ENCODE measurements at places on chromosomes 1 and 21.

DNA sequence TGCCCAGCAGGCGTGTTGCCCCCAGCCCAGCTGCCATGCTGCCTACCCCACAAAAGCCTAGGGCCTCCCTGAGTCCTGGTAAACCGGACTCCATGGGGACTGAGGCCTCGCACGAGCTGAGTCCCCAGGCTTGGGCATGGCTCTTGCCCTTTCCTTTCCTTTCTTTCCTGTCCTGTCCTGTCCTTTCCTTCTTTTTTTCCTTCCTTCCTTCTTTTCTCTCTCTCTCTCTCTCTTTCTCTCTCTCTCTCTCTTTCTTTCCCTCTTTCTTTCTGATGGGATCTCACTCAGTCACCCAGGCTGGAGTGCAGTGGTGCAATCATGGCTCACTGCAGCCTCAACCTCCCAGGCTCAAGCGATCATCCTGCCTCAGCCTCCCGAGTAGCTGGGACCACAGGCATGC is 104.4 kb downstream of the SPSB1 start:
- no peak for DNase-seq

DNA sequence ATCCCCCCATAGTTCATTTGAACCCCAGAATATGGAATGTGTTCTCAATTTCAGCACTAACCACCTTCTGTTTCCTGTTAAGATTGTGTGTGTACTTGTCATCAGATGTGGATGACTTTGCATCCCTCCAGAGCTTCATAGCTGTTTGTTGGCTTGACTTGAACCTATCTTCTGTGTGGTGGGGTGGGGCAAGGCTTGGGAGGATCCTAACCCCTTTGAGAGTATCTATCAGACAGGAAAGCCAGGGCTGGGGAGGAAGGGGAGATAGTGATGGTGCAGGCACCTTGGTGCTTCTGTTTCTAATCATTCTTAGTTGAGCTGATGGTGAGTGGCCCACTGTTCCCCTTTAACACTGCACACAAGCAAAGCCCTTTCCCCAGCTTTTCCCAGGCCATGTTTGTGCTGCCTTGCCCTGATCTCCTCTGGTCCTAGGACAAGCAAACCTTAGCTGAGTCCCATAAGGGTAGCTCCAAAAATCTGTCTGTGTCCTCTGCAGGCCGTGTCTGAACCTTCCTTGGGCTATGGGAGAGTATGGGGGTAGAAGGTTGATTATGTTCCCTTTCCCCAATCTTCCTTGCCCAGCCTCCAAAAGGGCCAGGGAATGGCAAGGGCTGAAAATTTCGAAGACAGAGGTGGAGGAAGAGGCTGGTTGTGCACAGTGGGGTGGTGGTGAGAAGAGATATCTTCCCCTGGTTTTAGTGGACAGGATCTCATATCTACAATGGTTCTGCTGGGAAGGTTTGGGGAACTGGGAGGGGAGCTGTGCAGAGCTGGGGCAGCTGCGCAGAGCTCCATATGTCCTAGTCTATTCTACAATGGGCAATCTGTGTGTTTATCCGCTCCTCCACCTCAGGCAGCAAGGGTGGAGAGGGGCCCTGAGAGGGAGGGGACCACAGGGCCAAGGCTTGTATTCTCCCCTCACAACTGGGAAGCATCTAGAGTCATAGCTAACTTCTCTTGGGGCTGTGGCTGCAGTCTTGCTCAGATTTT is 1.4 kb downstream of the NHLH1 start:
- DNase-seq, result no peak

DNA sequence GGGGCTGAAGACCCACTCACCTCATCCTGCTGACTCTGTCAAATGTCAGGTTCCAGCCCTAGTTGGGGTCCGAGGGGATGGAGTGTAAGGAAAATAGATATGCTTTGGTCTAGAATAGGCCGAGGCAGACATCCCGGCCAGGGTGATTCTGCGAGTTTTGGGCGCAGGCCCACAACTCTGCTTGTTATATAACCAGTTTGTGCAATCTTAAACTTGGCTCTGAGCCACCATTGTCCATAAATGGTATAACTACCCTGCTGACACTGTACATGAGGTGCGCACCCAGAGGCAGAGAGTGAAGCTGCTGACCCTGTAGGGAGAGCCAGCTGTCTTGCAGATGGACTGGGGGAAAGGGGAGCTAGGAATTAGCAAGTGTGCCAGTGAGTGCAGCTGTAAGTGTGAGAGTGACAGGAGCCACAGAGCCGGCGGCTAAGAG is 1388.8 kb downstream of the AMY1C start:
- DNase-seq, result peak; percentile 1

- DNase-seq, result peak; percentile 59
These were observed 738 bp upstream of the CDC42BPA start for GRCh38 chr1:227318853-227319607.

GRCh38 chr1:86537928-86538695 is 8.8 kb upstream of the CLCA4 start:
- DNase-seq, result no peak

GRCh38 chr21:33899199-33899598 is 16.4 kb downstream of the ATP5PO start:
- DNase-seq, result peak; percentile 31

DNA sequence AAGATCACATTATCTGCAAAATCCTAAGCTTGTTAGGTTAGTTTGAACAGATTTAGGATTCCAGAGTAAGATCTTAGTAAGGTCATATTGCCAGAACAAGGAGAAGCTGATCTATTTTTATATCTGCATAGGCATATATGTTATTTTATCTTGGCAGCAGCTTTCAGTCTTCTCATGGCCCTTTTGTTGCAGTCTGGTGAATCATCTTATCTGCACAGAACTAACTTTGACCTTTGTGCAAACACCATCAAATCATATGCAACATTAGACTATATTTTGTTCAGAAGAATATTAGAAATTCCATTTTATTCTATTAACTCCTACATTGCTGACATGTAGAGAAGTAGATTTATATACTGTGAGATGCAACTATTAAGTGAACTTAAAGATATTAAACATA is 107.3 kb downstream of the CLEC20A start:
- DNase-seq, result no peak

GRCh38 chr21:24420689-24421088 is 1186.6 kb downstream of the MRPL39 start:
- no peak for DNase-seq

DNA sequence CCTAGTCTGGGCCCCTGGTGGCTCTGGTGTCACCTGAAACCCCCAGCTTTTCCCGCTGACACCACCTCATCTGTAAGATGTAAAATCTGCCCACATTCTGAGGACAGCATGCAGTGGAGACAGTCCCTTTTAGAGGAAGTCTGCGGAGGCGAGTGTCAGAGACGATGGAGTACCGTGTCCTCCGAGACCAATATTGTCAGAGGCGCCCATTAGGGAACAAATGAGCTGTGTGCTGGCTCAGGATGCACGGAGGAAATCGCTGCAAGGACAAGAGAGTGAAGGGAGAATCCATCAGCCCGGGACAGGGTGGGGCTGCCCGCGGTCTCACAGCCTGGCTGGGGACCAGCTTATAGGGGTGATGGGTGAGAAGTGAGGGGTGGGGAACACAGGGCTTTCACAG is 214.8 kb downstream of the MATN1 start:
- no peak for DNase-seq

GRCh38 chr1:168100315-168101002 is 36.3 kb downstream of the GPR161 start:
- DNase-seq, result peak; percentile 33

- peak; percentile 1 for DNase-seq
These were observed 7.6 kb downstream of the CYP4B1 start for GRCh38 chr1:46806196-46807020.

DNA sequence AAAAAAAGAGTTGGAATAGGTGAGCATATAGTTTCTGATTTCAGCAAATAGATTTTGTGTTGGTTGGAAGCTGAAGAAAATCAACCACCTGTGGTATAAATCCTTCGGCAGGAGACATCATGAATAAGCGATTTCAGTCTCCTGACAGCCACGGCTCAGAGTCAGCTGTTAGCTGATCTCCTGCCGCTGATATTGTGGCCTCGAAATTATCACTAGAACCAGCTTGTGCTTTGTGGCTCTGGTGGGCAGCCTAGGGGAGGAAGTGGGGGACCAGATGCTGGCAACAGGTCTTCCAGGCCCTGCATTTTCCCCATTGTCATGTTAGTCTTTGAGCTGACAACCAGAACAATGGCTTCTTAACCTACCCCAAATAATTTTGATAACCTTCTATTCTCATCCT is 842 bp upstream of the GCSAML start:
- no peak for DNase-seq

GRCh38 chr1:94247138-94248094 is 10.0 kb upstream of the ARHGAP29 start:
- DNase-seq, result peak; percentile 70

DNA sequence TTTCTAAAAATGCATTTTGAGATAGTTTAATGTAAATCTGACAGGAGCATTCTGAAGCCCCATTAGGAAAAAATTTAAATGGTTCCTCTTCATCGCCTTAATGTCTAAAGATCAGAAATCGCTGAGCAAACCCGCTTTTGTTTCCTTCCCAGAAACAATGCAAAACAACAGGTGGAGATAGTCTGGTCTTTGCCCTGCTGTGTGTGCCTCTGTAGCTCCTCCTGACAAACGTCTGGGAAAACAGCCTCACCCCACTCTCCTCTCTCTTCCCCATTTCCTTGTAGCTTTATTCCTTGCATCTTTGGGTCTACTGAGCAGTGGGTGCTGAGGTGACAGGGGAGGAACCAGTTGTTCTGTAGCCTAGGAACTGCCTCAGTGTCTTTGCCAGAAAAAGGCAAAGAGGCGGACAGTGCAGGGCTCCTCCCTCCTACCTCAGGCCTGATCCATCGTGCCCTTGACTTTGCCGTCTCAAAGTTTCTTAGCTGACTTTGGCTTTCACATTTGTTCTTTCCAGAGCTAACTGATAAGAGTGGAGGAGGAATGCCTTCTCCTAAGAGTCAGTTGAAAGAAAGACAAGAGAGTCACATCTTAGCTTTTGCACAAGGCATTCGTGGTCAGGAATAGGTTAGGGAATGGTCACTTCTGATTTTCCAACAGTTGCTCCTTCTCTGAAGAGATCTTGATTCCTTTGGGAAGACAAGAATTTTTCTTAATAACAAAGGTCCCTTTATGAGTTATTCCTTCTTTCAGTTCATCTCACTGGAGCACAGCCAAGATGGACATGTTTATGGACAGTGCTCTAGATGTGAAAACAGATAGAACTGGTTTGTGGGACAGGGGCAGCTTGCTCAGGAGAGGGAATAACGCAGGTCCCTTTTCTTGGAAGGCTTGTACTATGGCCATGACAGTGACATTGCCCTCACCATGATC is 24.9 kb downstream of the SYT11 start:
- no peak for DNase-seq

GRCh38 chr1:66206563-66207144 is 327.3 kb upstream of the SGIP1 start:
- DNase-seq, result peak; percentile 43

DNA sequence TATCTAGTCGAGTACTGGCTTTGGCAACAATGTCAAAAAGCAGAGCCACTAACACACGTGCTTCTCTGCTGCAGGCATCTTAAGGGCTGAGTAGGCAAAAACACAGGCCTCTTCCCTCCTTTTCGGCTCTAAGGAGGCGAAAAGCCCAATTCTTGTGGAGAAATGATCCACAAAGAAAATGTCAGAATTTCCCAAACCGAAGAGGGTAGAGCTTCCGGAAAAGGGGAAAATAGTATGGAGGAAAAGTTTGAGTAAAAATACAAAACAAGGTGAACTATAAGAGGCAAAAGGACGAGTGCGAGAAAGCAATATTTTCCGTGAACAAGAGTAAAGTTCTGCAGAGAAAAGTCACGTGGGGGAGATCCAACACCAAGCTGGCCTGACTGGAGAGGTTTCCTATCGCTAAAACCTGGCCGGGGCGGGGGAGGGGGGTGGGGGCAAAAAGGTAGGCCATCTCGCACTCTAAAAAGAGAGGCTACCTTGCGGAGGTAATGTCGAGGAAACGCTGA is 551 bp downstream of the ZRANB2 start:
- peak; percentile 13 for DNase-seq

DNA sequence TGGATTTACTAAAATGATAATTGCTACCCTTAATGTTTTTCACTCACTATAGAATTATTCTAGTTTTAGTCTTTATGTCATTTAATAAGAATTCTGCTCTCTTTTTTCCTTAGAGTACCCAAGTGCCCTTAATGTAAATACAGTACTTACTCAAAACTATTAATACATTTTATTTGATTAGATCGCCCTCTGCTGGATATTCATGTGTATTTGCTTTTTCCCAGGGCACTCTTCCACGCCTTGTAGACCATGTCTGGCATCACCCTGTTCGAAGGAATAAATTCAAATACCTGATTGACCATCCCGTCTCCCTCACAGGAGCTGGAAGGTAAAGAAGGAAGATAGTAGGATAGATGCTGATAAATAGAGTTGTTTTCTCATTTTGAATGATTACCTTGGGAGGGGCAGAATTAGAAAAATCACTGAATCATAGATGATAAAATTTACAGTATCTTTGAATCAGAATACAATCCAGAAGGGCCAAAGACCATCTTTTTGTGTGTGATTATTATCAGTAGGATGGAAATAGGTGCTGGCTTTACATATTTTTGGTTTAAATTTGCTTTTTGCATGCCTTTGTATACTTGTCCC is 4.1 kb downstream of the AXDND1 start:
- DNase-seq, result peak; percentile 84

DNA sequence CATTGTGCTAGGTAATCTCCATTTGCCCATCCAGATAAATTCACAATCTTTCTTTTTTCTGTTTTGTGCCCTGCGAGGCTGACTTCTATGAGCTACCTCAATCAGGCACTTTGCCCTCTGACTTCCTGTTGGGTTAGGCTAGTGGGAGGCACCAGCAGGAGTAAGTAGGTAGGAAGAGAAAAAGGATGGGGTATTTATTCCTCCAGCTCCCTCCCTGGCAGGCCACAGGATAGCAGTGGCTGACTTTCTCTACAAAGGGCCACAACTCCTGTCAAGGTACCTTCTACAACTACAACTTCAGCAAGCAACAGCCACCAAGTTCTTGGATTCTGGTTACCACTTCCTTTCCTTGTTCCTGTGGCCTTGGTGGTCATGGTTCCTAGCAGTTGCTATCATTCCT is 18.8 kb upstream of the GORAB start:
- DNase-seq, result no peak

DNA sequence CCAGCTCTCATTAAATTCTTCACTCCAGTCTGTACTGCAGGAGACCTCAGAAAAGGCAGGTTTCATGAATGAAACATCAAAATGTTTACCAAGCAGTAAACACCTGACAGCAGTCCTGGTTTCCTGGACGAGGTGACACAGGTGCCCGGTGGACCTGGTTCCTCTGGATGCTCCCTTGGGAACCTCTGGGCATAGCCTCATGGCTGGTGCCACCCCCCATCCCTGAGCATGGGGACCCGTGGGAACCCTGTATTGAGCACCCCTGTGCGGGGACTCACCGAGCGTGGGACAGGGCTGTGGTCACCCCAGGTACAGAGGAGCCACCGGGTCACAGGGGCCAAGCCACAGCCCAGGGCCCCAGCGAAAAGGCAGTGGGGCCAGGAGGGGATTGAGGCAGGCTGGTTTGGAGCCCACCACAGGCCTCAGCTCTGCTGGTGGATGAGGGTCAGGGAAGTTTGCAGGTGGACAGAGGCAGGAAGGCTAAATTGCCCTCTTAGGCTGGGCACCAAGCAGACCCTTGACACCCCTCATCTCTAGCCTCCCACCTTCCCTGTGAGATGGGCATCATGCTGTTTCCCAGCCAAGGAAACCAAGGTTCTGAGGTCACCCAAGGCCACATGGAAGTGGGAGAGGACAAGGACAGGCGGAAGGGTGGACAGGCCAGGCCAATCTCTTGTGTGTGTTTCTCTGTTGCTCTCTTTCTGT is 158.4 kb downstream of the PTPRU start:
- no peak for DNase-seq

All from fibroblast of pulmonary artery (primary cell).